ENCODE measurements at places on chromosomes 5 and 9. TPM values are rescaled to one million over a fixed set of nuclear protein-coding genes. Genes with fewer than 3 reads are reported as not detected.

DNA sequence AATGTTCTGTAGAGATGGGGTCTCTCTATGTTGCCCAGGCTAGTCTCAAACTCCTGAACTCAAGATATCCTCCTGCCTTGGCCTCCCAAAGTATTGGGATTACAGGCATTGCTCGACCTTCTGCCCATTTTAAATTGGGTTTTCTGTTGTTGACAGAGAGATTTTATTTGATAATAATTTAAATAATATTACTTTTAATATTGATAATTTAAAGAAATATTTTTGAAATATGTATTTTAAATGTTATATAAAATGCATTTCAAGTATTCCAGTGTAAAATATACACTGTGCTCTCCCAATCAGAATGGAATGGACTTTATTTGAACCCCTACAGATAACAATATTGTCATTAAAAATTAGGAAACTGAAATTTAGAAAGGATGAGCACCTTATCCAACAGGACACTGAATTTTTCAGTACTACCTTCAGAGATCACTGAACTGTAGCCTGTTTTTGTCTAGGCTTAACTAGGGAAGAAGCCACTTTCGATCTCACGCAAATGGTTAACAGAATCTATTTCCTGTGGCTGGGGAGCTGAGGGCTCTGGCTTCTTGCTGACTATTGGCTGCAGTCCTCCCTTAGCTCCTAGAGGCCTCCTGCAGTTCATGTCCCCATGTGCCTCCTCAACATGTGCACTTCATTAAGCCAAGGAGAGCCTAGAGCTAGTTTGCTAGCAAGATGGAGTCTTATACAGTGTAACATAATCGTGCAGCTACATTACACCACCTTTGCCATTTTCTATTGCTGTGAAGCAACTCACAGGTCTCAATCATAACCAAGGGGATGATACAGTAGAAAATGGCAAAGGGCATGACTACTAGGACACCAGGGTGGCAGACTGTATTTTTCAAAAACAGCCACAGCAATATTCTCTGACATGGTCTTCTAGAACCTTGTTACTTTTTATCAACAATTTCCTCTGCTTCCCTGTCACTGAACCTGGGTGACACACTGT lies 150.0 kb downstream of the CDC42SE2 start:
- H3K4me3 ChIP-seq = no peak overlapping the region
- H3K27me3 ChIP-seq = no peaks in the 10 kb centered on the region
- DNase-seq = no peak
- no peaks in the 10 kb centered on the region for H3K36me3 ChIP-seq
- no peaks in the 10 kb centered on the region for H3K4me1 ChIP-seq

GRCh38 chr9:107039542-107039941 lies 176.6 kb downstream of the ZNF462 start:
- H3K27ac ChIP-seq = no peak overlapping the region
- no peaks in the 10 kb centered on the region for H3K36me3 ChIP-seq
- no peaks in the 10 kb centered on the region for H3K4me1 ChIP-seq
- H3K27me3 ChIP-seq = no peaks in the 10 kb centered on the region
- no peak overlapping the region for H3K4me3 ChIP-seq

GRCh38 chr9:86637515-86637914 lies 283.3 kb upstream of the TUT7 start:
- no peaks in the 10 kb centered on the region for H3K27me3 ChIP-seq
- peak; percentile 41 for DNase-seq
- no peaks in the 10 kb centered on the region for H3K4me1 ChIP-seq
- H3K4me3 ChIP-seq = no peak overlapping the region

Gene GABRA6
- total RNA-seq = not detected

GRCh38 chr5:150188146-150188842 lies 1.6 kb upstream of the SLC6A7 start:
- H3K27ac ChIP-seq = no peak overlapping the region
- no peaks in the 10 kb centered on the region for H3K36me3 ChIP-seq
- no peak overlapping the region for H3K4me3 ChIP-seq
- no peaks in the 10 kb centered on the region for H3K27me3 ChIP-seq
- DNase-seq = no peak
- no peaks in the 10 kb centered on the region for H3K4me1 ChIP-seq

DNA sequence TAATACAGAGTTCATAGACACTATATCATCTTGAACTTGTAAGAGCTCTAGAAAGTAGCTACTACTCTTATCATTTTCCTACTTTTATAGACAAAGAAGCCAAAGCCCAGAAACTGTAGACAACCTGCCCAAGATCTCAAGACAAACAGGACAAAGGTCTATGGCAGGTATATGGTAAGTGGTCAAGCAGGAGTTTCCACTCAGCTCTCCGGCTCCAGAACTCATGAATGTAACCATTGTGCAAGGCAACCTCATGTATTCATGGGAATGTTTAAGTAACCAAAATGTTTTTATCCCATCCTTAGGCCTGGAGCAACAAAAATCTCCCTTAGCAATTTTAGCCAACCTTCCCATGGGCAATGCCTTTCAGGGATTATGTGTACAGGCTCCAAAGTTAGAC lies 163.4 kb upstream of the PUM3 start:
- H3K36me3 ChIP-seq = no peaks in the 10 kb centered on the region
- H3K27me3 ChIP-seq = no peaks in the 10 kb centered on the region
- H3K4me3 ChIP-seq = no peak overlapping the region
- H3K4me1 ChIP-seq = peaks cover 2% of the 10 kb centered on the region

DNA sequence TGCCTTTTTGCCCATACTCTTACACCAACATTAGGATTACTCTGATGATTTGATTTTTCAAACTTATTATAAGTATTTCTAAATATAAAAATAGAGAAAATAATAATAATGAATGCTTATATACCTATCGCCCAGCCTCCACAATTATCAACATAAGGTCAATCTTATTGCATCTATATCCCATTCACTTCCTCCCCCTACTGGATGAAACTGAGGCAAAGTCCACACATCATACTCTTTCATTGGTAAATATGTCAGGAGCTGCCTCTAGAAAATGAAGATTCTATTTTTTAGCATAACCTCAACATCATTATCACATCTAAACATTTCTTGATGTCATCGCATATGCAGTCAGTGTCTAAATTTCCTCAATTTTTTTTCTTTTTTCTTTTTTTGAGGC lies 44.3 kb downstream of the SH3RF2 start:
- no peaks in the 10 kb centered on the region for H3K4me1 ChIP-seq
- no peak overlapping the region for H3K27ac ChIP-seq
- no peak for DNase-seq
- H3K36me3 ChIP-seq = no peaks in the 10 kb centered on the region

DNA sequence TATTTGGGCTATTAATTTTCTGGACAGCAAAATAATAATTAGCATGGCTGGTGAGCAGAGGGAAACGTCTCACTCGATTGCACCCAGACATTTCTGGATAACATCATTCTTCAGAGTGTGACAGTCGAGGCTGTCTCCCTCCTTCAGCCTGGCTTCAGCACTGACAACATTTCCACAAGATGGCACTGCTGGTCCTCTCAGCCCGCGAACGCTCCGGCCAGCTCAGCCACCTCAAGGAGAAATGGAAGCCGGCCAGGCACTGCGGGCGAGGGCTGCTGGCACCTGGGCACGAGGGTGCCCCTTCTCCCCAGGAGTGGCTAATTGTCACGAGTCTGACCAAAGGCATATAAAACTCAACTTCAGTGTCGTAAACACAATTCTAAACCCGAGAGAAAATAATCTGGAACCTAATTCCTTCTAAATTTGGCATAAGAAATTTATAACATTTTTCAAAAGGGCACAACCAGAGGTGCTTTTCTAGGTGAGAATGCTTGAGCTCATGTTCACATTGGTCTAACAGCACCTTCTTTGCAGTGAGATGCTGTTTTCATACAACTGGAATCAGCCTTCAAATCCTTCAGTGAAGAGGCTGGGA lies 65.9 kb downstream of the DAP start:
- no peaks in the 10 kb centered on the region for H3K4me1 ChIP-seq
- H3K27me3 ChIP-seq = no peaks in the 10 kb centered on the region
- H3K36me3 ChIP-seq = no peaks in the 10 kb centered on the region
- peak; percentile 76 for DNase-seq

- H3K27me3 ChIP-seq = no peaks in the 10 kb centered on the region
- DNase-seq = no peak
- no peak overlapping the region for H3K27ac ChIP-seq
- peaks cover 16% of the 10 kb centered on the region for H3K4me1 ChIP-seq
- no peaks in the 10 kb centered on the region for H3K36me3 ChIP-seq
Measured at GRCh38 chr9:95102001-95102433, 215.5 kb downstream of the FANCC start.

DNA sequence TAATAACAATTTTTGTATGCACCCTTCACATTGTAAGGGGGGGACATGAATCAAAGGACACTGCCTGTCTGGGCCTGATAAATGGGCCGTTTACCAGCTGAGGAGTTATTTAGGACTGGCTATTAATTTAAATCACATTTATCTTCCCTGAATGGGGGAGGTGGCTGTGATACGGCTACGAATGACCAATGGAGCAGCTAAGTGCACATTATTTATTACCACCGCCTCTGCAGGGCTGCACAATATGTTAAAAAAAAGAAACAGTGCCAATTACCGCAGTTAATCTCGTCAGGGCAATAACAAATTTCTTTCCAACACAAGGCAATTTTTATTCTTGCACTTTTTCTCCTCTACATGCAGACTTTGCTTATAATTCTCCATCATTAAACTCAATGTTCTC lies 318.4 kb downstream of the IRX2 start:
- DNase-seq = no peak
- no peaks in the 10 kb centered on the region for H3K36me3 ChIP-seq
- no peaks in the 10 kb centered on the region for H3K4me1 ChIP-seq
- H3K27ac ChIP-seq = no peak overlapping the region
- no peak overlapping the region for H3K4me3 ChIP-seq

DNA sequence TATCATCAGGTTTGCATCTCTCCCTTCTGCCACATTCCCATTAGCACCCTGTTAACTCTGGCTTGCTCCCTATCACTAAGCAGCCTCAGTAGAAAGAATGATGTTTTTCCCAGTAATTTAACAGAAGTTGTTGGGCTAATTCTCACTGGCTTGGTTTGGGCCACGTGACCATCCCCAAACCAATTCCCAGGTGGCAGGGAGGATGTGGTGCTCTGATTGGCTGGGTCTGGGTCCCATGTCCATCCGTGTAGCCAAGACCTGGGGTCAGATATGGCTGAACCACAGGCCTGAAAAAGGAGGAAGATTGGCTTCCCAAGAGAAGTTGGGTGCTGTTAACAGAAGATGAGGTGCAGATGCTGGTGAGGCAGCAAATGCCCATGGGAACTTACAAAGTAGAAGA lies 122.0 kb downstream of the BOD1 start:
- no peaks in the 10 kb centered on the region for H3K27me3 ChIP-seq
- no peaks in the 10 kb centered on the region for H3K36me3 ChIP-seq
- no peaks in the 10 kb centered on the region for H3K4me1 ChIP-seq
- H3K4me3 ChIP-seq = no peak overlapping the region

GRCh38 chr9:108207561-108208165 lies 648.1 kb downstream of the ACTL7B start:
- no peaks in the 10 kb centered on the region for H3K36me3 ChIP-seq
- no peak for DNase-seq
- no peaks in the 10 kb centered on the region for H3K27me3 ChIP-seq
- no peak overlapping the region for H3K27ac ChIP-seq
- no peaks in the 10 kb centered on the region for H3K4me1 ChIP-seq

Gene PCDHA13
- 0.32 TPM for total RNA-seq

Gene RLN1
- not detected for total RNA-seq

DNA sequence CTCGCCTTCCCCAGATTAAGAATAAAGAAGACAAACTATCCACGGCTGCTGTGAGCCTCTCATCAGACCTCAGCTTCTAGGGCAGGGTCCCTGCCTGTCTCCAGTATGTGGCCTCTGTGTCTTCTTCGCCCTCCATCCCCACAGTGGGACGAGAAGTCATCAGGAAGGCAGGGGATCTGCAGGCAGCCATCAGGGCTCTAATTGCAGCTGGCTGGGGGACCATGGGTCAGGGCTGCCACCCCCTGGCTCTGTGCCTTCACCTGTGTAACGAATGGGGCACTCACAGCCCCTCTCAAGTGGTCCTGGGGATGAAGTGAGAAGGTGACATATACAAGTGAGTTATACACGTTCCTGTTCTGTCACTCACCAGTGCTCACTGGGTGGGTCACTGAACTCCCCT lies 139.8 kb downstream of the KCNIP1 start:
- H3K4me3 ChIP-seq = no peak overlapping the region
- H3K27me3 ChIP-seq = no peaks in the 10 kb centered on the region
- DNase-seq = no peak
- no peak overlapping the region for H3K27ac ChIP-seq
- H3K36me3 ChIP-seq = no peaks in the 10 kb centered on the region

Gene PRR7
- 11.4 TPM for total RNA-seq

Gene ADAMTS6
- 2.7 TPM for total RNA-seq

GRCh38 chr9:113541019-113541900 lies 77.7 kb downstream of the RGS3 start:
- no peaks in the 10 kb centered on the region for H3K27me3 ChIP-seq
- no peak overlapping the region for H3K27ac ChIP-seq
- H3K36me3 ChIP-seq = no peaks in the 10 kb centered on the region

GRCh38 chr9:111896942-111897600 lies 457 bp downstream of the UGCG start:
- H3K27ac ChIP-seq = peak overlapping the region; percentile 82
- no peaks in the 10 kb centered on the region for H3K36me3 ChIP-seq
- DNase-seq = peak; percentile 70
- H3K4me3 ChIP-seq = peak overlapping the region; percentile 86

Gene IZUMO3
- not detected for total RNA-seq

DNA sequence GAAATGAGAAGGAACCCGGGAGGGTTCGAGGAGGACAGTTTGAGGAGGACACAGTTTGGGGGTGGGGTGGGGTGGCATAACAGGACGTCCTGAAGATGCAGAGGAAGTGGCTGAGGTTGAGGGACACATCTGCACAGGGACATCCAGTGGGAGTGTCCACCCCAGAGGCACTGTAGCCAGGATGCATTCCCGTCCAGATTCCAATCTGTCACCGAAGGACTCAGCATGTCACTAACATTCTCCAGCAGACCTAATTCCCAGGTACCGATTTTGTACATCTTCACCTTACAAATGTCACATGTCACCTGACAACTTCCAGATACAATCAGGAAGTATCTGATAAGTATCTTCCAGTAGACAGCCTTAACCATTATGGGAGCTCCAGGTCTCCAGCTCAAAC lies 42.6 kb downstream of the EPB41L4B start:
- no peak overlapping the region for H3K4me3 ChIP-seq
- no peaks in the 10 kb centered on the region for H3K27me3 ChIP-seq
- H3K4me1 ChIP-seq = no peaks in the 10 kb centered on the region
- DNase-seq = no peak
- H3K27ac ChIP-seq = no peak overlapping the region

DNA sequence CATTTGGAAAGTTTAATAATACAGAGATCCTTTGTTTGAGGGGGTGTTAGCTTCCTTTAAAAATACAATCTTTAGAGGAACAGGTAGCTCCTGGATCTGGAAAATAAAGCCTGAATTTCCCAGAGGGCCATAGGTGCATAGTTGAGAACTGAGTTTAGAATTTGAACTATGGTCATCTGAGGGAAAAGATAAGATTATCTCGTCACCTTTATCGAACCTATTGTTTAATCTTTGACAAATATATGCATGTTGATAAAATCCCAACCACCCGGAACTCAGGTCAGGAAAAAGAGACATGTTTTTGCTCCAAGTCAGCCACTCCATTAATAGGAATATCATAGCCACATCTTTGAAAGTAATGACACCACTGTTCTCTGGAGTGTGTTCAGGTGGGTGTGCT lies 91.7 kb upstream of the FAM169A start:
- H3K27me3 ChIP-seq = no peaks in the 10 kb centered on the region
- H3K4me1 ChIP-seq = peaks cover 5% of the 10 kb centered on the region
- no peak overlapping the region for H3K27ac ChIP-seq
- DNase-seq = no peak
- no peak overlapping the region for H3K4me3 ChIP-seq
- no peaks in the 10 kb centered on the region for H3K36me3 ChIP-seq

Gene ACSL6
- total RNA-seq = not detected

- no peaks in the 10 kb centered on the region for H3K36me3 ChIP-seq
- DNase-seq = no peak
- H3K27ac ChIP-seq = no peak overlapping the region
- H3K27me3 ChIP-seq = no peaks in the 10 kb centered on the region
- no peak overlapping the region for H3K4me3 ChIP-seq
Measured at GRCh38 chr5:147162740-147163139, 72.1 kb upstream of the STK32A start.

Data from ovary (tissue), 10 donors.